Effector CD4-positive, alpha-beta T cell (primary cell): ENCODE measurements at places on chromosomes 3 and 15.
A peak's percentile ranks its signal among the peaks of the same experiment; 100 is the strongest.

DNA sequence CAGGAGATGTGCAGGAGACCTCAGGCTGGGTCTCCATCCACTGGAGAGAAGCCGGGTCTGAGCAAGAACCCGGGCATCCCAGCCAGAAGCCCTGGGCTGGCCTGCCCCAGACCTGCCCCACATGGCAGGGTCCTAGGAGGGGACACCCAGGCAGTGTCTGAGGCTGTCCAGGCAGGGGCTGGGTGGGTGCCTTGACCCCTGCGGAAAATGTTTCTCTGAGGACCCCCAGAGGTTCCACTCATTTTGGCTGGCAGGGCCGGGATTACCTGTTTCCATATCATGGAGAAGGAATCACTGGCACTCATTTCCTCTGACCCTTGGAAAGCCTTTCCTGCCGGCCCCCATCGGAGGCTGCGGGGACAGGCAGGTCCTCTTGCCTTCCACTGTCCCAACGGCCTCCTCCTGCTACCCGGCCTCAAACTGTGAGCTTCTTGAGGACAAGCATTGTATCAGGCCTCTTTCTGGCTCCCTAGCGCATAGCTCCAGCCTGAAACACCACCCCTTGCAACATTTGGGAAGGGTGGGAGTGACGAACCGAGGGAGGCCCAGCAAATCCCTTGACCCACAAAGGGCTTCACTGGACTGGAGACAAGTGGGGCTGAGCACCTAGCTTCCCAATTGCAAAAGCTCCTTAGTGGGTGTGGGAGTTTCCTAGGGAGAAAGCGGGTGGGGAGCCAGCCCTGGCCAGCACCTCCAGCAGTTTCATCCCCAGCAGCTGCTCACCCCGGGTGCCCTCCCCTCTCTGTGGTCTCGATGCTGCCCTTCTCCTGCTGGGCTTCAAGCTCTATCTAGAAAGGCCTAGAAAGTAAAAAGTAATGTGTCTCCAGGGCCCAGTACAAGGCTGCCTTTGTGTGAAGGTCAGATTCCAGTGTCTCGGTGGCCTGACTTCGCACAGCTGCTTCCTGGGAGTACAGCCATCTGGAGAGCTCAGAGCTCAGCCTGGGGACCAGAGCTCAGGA, 29.7 kb downstream of the ACSBG1 start:
- no peak for DNase-seq

GRCh38 chr3:20353286-20353685, 167.3 kb upstream of the SGO1 start:
- no peak for DNase-seq

GRCh38 chr15:70788114-70789049, 25.0 kb upstream of the UACA start:
- DNase-seq = no peak

GRCh38 chr3:15654891-15655290, 53.3 kb downstream of the BTD start:
- no peak for DNase-seq

GRCh38 chr3:98259707-98260106, 4.3 kb upstream of the OR5H6 start:
- DNase-seq = no peak

- no peak for DNase-seq
Measured at GRCh38 chr3:149424918-149425317, 47.5 kb upstream of the TM4SF1 start.

GRCh38 chr3:151331696-151332095, 2.3 kb upstream of the P2RY13 start:
- DNase-seq = no peak

DNA sequence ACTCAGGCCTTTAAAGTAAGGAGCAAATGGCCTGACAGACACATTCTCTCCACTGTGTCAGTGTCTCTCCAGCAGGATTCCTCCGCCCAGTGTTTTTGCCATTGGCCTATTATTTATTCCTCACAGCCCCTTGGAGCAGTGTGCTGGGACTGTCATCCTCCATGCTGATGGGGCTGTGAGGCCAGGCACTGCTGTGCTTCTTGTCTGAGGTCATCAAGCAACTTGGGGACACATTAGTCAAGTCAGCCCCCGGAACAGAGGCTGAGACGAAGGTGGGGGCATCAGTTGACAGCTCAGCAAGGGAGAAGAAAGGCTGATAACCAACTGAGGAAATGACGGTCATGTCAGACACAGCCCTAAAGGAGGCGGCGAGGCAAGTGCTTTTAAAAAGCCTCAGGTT, 67.4 kb downstream of the XXYLT1 start:
- DNase-seq = peak; percentile 12

DNA sequence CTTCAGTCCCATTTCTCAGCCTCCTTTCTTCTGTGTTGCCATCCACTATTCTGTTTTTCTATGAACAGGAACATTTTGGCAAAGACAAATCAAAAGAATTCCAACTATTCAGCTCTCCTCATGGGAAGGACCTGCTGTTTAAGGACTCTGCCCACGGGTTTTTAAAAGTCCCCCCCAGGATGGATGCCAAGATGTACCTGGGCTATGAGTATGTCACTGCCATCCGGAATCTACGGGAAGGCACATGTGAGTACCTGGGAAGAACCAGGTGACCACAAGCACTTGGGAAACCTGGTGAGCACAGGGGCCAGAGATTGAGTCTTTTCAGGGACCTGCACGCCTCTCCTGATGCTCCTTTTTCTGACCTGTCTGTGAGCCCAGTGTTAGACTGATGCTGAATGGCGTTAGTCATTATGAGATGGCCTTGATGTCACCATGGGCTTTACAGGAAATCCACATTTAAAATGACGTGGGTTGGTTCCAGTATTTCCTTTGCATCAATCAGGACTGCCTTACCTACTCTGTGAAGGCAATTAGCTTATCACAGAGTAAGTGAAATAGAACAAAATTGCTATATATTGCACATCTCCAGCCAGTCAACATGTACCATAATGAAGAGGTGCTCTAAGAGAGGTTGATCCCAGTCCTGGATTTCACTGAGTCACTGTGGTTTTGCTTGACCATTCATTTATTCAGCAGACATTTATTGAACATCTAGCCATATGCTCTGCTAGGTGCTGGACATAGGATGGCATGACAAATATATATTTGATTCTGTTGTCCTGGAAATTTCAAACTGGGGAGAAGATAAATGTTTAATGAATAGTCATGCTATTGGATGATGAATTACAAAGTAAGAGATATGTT, 11.7 kb downstream of the TF start:
- no peak for DNase-seq

DNA sequence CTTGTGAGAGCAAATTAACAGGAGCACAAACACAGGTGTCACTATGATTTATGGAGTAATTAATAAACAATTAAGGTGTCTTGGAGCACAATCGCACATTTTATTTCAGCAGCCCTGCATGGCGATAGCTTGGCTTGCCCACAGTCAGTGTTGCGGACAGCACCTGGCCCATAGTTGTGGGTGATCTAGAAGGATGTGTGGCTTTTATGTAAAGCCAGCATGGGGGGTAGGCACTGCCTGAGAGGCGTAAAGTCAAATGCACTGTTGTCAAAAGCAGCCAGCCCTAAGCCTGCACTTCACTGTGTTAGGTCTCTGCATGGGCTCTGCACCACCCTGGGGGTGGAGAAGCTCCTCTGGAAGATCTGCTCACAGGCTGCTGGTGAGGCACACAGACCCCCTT, 177.4 kb upstream of the PPP2R3A start:
- DNase-seq = no peak
